ENCODE measurements at places on chromosomes 1 and 21.

DNA sequence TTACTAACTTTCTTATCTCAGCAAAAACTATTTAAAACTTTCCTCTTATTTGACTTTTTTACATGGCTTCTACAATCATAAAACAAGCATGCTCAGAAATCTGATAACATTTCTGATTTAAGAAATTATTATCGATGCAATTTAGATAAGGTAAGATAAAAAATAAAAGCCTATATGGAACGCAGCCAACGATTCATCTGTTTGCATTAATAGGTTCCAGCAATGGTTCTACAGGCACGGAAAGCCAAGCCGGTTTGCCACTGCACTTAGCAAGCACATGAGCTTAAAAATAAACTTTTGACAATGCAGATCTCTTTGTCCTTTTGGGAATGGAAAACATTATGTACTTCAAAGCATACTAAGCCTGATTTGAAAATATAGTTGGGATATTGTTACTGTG, 77.5 kb upstream of the KCNK2 start:
- peak; percentile 60 for DNase-seq

DNA sequence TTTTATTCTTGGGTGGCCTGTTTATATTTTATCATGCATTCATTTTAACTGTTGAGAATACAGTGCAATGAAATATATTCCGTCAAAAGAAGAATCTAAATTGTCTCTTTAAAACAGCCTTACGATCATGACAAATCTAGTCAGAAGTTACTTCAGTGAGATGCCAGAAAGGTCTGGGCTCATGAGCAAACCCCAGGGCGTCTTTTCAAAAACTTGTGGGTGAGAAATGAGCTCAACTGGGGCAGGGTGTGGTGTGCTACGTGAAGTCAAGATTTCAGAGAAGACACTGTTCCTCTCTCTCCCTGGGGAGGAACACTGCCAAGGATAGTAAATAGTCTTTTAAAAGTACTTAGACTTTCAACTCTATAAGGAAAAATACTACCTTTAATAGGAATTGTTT, 13.4 kb upstream of the UAP1 start:
- DNase-seq = no peak

- peak; percentile 0 for DNase-seq
These were observed 725.3 kb upstream of the NCAM2 start for GRCh38 chr21:20272791-20273362.

GRCh38 chr1:227607336-227607898, 44.1 kb downstream of the ZNF678 start:
- no peak for DNase-seq

DNA sequence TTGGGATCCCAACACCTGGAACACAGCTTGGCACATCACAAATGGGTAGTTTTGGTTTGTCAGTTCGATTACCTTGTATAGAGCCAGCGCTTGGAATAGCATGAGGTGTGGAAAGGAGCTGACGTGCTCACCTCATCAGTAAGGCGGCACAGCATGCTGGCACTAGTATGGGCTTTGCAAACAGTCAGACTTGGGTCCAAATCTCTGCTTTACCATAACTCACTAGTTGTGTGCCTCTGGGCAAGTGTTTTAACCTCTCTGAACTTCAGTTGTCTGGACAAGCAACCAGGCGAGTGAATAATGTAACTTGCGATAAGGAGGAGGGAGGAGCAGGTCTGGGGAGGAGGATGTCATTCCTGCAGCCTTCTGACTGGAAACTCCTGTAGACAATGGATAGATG, 26.3 kb upstream of the NEK2 start:
- DNase-seq = no peak

GRCh38 chr1:9078015-9078751, 8.7 kb upstream of the SLC2A5 start:
- no peak for DNase-seq

GRCh38 chr1:85342207-85342606, 65.8 kb upstream of the BCL10 start:
- no peak for DNase-seq

DNA sequence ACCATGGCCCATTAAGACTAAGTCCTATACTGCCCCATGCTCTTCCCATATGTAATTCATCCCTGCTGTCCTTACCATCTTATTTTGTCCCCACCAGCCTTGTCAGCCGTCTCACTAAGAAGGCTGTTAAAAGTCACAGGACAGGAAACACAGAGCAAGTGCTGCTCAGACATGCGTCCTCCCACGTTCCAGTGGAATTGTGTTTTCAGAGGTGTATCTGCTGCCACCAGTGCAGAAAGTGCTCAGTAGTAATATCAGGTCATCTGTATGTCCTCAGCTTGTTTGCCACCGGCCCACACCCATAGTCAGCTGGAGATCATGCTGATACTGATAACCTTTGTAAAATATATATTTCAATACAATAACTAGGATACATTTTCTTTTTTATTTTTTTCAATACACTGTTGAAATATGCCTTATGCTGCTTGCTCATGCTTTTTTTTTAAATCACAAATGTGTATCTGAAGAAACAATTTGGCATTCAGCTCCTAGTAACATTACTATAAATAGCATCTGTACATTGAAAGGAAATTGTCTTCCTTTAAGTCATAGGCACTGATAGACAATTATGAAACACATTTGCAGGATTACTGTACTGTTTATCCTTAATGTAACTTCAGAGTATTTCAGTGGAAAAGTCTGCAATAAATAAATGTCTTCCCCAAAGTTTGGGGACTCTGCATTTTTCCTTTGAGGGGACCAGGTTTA, 156.9 kb downstream of the EDEM3 start:
- DNase-seq = no peak

DNA sequence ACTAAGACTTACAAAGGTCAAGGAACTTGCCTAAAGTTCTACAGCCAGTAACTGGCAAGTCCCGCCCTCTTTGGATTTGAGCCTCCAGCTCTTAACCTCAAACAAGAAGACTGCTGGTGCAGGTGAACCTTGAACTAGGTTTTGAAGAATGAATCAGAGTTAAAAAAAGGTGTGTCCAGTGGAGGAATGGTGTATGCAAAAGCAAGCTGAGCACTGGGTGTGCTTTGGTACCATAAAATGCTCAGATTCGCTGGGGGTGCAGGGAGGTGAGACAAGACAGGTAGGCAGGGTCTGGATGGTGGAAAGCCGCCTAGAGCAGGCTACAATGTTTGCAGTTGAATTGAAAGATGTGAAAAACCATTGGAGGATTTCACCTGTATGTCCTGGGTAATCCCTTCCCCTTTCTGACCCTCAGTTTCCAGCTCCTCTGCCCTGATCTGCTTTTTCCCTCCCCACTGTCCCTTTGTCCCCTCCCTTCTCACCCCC, 39.8 kb downstream of the FOXD2 start:
- no peak for DNase-seq

DNA sequence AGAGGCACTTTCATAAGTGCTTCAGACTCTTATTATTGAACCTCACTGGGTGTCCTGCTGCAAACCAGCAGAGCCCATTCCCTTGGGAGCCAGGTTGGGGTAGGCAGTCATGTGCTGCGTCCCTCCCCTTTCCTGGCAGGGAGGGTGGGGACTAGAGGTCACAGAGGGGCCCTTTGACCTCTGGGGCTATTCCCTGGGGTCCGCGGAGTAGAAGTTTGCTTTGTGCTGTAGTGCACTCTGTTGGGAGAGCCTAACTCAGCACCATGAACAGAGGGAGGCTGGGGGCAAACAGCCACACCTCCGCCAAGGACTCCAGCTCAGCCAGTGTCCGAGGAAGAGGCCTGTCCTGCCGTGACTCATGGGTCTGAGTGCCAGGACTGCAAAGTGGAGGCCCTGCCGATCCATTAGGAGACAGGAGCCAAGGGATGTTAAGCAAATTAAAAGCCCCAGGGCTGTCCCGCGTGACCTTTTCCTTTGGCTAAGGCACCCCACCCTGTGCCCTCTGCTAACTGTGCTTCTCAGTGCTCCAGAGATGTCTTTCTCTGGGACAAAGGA, 3.0 kb upstream of the IGSF21 start:
- DNase-seq = no peak

DNA sequence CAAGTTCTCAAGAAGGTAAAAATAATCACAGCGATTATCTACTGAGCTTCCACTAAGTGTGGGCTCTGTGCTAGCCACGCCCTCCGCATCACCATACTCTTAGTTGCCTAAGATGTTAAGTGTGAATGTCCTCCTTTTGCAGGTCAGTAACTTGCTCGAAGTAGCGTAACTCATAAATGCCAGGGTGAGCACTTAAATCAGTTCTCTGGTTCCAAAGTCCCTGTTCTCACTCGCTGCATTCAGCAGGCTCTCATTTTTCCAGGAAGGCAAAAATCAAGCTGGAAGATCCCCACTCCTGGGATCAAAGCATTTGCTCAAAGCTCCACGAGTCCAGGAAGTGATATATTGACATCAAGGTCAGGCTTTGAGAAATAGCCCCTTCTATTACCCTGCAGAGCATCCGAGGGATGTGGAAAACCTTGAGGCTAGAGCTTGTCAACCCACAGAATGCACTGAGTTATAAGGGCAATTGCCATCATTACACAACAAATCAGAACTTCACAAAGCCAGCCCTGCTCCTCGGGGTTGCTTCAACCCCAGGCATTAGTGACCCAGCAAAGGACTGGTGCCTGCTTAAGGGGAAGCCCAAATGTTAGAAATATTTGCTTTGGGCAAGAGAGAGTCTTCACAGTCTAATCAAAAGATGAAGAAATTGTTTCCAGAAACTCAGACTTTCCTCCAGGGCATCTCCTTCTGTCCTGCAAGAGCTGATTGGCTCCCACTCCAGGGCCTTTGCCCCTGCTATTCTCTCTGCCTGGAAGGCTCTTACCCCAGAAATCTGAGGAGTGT, 19.5 kb downstream of the SLC30A1 start:
- no peak for DNase-seq

GRCh38 chr1:203512517-203512847, 18.5 kb downstream of the OPTC start:
- DNase-seq = no peak

DNA sequence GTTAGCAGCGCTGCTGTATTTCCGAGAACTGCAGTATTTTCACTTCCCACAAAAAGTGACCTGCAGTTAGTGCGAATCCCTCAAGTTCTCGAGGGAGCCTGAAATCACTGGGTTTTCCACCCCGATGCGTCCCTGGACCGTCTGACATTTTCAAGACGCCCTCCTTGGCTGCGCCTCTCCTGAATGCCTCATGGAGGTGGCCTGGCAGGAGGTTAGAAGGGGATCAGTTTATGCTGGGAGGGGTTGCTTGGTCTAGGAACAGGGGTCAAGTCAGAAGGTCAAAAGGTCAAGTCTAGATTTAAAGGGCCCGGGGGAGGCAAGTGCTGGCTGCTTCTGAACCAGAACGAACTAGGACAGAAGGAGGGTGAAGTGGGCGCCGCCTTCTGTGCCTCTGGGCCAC, 176.8 kb downstream of the PRDM16 start:
- no peak for DNase-seq

DNA sequence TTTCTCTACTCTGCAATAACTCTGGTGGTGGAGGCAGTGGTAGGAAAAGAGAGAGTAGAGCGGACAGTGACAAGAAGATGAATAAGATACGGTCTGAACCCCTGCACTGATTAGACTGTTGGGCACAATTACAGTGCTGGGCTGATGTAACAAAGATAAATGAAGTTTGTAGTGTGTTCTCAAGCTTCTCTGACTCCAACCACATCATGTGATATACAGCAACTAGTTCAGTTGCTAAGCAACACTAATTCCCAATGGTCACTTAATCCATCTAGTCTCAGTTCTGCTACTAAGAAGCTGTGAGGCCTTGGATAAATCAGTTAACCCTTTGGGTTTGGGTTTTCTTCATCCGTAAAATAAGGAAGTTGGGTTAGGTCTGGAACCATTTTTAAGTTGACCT, 17.3 kb downstream of the DDR2 start:
- no peak for DNase-seq

- DNase-seq = peak; percentile 6
These were observed 334.0 kb upstream of the PRMT6 start for GRCh38 chr1:106722466-106722865.

GRCh38 chr1:25112400-25112799, 119.9 kb downstream of the SYF2 start:
- DNase-seq = no peak
